Activated naive CD4-positive, alpha-beta T cell treated with anti-CD3 and anti-CD28 coated beads, Interleukin-2, amount 50 U/mL, for 72 hours (primary cell): ENCODE measurements at places on chromosomes 16 and 17.

- DNase-seq: no peak
Observed at GRCh38 chr16:56763291-56763916, 33.5 kb downstream of the NUP93 start.

DNA sequence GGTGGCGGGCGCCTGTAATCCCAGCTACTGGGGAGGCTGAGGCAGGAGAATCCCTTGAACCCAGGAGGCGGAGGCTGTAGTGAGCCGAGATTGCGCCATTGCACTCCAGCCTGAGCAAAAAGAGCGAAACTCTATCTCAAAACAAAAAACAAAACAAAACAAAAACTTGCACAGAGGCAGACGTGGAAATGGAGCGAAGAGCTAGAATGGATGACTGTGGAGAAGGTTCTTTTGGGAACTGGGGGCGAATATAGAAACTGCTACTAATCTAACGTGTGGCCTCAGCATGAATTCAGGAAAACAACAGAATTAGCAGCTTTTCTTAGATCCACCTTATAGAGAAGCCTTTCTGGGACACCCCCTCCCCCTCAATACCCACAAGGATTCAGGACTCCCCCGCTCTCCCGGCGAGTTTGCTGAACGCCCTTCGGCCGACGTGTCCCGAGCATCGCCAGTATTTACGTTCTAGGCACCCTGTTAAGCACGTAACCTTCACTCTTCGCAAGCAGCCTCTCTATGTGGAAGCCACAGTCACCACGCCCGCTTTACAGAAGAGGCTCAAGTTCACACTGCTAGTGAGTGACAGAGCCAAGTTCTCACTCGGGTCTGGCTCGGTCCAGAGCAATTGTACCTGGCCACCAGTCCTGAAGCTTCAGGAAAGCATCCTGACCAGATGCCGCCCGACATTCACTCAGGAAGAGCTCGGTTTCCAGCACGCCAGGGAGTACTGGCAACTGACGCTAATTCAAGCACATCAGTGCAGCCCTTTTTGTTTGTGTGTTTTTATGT is 13.3 kb upstream of the ABR start:
- DNase-seq: no peak

GRCh38 chr16:46961373-46962353 is 11.8 kb downstream of the DNAJA2 start:
- peak; percentile 26 for DNase-seq

DNA sequence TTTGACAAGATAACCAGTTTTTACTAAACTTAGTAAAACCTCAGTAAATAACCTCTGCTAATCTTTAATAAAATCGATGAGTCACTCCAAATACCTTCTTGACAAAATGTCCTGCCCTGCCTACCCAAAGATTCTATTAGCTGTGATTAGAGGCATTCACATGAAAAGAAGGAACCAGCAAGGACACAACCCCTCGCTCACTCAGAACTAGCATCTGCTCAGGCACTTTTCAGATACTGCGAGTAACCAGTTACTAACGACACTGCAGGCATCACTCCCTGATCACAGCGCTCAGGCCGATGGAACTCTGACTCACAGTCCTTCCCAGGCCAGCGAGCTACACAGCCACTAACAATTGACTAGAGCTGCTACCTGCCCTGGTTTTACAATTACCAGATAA is 24.3 kb downstream of the PELP1 start:
- no peak for DNase-seq

DNA sequence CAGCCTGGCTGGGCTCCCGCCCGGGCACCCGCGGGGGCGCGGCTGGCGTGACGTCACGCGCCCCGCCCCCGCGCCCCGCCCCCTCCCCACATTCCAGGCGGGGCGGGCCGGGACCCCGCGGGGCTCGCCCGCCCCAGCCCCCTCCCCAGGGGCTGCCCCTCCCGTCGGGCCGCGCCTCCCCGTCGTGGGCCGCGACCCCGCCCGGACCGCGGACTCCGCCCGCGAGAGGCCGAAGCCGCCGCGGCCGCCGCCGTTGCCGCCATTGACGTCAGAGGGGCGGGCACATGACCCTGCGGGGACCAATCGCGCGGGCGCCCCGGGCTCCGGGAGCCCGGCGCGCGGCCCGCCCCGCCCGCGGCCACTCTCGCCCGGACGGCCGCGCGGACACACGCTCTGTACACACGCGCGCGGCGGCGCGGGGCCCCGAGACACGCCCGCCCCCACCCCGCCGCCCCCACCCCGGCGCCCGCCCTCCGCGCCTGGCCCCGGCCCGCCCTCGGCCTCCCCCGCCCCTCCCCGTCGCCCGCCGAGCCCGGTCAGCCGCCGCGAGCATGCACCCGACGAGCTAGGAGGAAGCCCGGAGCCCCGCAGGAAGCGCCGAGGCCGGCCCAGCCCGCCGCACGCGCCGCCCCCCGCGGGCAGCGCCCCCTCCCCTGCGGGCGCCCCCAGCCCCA is at the start of gene CMIP:
Gene CMIP, plus strand, starts transcription at position 361 of the 674 bp plus-strand sequence.
- peak; percentile 87 for DNase-seq

DNA sequence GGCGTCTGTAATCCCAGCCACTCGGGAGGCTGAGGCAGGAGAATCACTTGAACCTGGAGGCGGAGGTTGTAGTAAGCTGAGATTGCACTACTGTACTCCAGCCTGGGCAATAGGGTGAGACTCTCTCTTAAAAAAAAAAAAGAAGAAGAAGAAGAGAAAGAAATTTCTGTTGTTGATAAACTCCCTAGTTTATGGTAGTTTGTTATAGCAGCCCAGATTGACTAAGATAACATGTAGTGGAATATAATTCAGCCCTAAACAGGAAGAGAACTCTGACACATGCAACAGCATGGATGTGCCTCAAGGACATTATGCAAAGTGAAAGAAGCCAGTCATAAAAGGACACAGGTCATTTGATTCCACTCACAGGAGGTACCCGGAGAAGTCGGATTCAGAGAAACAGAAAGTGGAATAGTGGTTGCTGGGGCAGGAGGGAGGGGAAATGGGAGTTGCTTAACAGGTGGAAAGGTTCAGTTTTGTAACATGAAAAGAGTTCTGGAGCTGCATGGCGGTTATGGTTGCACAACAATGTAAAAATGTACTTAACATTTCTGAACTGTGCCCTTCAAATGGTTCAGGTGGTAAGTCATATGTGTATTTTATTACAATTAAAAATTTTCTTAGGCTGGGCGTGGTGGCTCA is 26.0 kb upstream of the PRM1 start:
- DNase-seq: no peak

GRCh38 chr17:17156511-17156910 is 49.6 kb downstream of the PLD6 start:
- DNase-seq: no peak

- DNase-seq: no peak
Observed at GRCh38 chr17:8041979-8042378, 3.1 kb downstream of the ALOX15B start.

GRCh38 chr16:71852158-71852557 is 6.4 kb downstream of the ATXN1L start:
- DNase-seq: no peak

DNA sequence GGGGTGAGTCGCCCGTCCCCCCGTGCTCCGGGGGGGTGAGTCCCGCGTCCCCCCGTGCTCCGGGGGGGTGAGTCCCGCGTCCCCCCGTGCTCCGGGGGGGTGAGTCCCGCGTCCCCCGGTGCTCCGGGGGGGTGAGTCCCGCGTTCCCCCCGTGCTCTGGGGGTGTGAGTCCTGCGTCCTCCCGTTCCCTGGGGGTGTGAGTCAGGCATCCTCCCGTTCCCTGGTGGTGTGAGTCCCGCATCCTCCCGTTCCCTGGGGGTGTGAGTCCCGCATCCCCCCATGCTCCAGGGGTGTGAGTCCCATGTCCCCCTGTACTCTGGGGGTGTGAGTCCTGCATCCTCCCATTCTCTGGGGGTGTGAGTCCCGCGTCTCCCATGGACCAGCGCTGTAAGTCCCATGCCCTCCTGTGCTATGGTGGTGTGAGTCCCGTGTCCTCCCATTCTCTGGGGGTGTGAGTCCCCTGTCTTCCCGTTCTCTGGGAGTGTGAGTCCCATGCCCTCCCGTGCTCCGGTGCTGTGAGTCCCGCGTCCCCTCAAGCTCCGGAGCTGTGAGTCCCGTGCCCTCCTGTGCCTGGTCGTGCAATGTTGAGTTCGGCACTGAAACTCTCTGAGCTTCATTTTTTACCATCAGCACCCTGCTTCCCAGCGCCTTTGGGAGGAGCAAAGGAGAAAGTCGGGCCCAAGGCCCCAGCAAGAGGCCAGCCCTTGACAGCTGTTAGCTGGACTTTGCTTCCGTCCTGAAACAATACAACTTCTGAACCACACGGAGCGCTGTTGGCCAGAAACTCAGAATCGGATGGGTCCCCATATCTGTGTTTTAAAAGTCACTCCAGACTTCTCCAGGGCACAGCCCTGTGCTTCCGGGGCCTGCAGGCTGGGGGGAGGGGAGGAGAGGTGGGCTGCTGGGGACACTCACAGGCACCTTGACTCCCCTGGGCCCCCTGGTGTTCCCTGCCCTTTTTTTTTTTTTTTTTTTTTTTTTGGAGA is 11.5 kb upstream of the ZC3H18 start:
- DNase-seq: no peak

DNA sequence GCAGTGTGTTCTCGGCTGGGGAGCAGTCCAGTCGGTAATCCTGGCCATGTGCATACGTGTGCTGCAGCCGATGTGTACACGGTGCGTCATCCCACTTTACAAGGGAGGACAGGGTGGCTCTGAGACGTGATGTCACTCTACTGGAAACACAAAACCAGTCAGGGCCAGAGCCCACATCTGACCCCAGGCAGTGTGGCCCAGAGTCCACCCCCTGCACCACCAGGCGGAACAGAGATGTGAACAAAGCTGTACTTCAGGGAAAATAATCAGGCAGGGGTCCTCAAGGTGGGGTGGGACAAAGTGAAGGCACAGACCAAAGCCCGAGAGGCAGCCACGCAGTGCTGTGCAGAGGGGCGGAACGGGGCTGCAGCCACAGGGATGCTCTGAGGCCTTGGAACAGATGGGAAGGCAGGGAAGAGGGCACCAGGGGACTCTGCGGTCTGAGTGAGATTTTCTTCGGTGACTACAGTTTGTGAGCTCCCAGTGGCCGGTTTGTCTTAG is 181.5 kb downstream of the ZNF423 start:
- no peak for DNase-seq

DNA sequence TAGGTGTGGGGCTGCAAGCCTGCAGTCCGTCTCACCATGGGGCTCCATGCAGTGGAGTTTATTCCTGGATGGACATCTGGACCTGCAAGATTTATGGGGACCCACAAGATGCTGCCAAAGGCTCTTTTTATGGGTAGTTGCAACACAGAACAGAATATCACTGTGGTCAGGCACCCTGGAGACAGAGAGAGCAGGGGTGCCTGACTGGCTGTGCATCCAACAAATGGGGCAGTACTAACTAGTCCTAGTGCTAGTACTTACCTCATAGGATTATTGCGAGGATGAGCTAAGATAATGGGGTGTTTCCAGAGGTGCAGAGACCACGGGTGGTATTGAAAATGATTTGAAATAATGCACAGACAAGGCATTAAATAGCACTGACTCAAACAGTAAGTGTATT is 42.4 kb upstream of the MMP2 start:
- DNase-seq: no peak

DNA sequence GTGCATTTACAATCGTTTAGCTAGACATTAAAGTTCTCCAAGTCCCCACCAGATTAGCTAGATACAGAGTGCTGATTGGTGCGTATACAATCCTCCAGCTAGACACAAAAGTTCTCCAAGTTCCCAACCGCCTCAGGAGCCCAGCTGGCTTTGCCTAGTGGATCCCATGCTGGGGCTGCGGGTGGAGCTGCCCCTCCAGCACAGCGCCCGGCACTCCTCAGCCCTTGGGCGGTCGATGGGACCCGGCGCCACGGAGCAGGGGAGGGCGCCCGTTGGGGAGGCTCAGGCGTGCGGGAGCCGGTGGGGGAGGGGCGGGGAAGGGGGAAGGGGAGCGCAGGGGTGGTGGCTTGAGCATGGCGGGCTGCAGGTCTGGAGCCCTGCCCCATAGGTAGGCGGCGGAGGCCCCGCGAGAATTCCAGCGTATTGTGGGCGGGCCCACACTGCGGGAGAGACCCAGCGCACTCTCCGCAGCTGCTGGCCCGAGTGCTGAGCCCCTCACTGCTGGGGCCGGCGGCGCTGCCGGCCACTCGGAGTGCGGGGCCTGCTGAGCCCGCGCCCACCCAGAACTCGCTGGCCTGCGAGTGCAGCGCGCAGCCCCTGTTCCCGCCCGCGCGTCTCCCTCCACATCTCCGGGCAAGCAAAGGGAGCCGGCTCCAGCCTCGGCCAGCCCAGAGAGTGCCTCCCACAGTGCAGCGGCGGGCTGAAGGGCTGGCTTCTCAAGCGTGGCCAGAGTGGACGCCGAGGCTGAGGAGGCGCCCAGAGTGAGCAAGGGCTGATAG is 907.5 kb downstream of the CDH8 start:
- DNase-seq: no peak

GRCh38 chr17:50660042-50660886 is 25.6 kb downstream of the ABCC3 start:
- DNase-seq: no peak

GRCh38 chr16:49799172-49799571 is 56.7 kb downstream of the ZNF423 start:
- DNase-seq: no peak

GRCh38 chr17:64775701-64776570 is 113.8 kb upstream of the SMURF2 start:
- peak; percentile 52 for DNase-seq

DNA sequence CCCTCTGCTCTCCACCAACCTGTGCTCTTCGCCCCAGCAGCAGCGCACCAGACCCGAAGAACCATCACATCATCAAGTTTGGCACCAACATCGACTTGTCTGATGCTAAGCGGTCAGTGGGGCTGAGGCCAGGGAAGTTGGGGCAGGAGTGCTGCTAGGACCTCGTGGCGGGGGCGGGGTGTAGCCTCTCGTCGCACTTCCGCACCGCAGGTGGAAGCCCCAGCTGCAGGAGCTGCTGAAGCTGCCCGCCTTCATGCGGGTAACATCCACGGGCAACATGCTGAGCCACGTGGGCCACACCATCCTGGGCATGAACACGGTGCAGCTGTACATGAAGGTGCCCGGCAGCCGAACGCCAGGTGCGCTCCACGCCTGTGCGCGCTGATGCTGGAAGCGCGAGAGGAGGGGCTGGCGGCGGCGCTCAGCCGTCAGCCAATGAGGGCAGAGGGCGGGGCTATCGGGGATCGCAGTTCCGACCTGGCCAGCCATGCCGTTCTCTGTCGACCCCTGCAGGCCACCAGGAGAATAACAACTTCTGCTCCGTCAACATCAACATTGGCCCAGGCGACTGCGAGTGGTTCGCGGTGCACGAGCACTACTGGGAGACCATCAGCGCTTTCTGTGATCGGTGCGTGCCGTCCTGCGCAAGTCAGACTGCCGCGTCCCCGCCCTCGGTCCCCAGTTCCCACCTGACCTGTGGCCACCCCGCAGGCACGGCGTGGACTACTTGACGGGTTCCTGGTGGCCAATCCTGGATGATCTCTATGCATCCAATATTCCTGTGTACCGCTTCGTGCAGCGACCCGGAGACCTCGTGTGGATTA is 3.2 kb upstream of the TMEM88 start:
- DNase-seq: peak; percentile 90

GRCh38 chr16:30556125-30556473 is 2.1 kb downstream of the ZNF764 start:
- no peak for DNase-seq

- DNase-seq: no peak
Observed at GRCh38 chr16:84552135-84552534, 47.7 kb upstream of the MEAK7 start.

- DNase-seq: no peak
Observed at GRCh38 chr17:48463526-48463925, 33.5 kb upstream of the SKAP1 start.
